ENCODE measurements at places on chromosomes 2 and 18.
A peak's percentile ranks its signal among the peaks of the same experiment; 100 is the strongest.

- DNase-seq = no peak
Observed at GRCh38 chr2:128803222-128803621, 484.6 kb upstream of the HS6ST1 start.

GRCh38 chr2:85516653-85517389 lies 22.1 kb upstream of the MAT2A start:
- no peak for DNase-seq

DNA sequence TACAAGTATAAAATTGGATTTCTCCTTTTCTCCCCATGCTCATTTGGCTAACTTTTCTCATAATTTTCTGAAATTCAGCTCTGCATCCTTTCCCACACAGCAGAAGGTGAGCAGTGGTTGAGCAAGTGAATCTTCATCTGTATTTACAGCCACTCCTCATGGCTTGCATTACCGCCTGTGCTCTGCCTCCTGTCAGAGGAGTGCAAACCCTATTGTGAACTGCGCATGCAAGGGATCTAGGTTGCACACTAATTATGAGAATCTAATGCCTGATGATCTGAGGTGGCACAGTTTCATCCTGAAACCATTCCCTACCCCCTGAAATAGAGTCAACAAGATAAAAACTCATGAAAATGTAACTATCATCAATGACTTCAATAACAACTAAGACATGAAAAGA lies 20.0 kb downstream of the ME2 start:
- no peak for DNase-seq

GRCh38 chr2:2698182-2699120 lies 367.4 kb upstream of the MYT1L start:
- peak; percentile 26 for DNase-seq

GRCh38 chr2:139825726-139826125 lies 1045.5 kb upstream of the NXPH2 start:
- DNase-seq = no peak

GRCh38 chr2:186962085-186962747 lies 113.2 kb upstream of the ZSWIM2 start:
- DNase-seq = no peak

GRCh38 chr18:70973626-70974025 lies 684.8 kb downstream of the SOCS6 start:
- no peak for DNase-seq

- DNase-seq = no peak
Observed at GRCh38 chr2:129929321-129930290, 49.9 kb upstream of the RAB6C start.

GRCh38 chr18:80228051-80228848 lies 19.1 kb downstream of the PARD6G start:
- no peak for DNase-seq

- peak; percentile 33 for DNase-seq
Observed at GRCh38 chr2:230226051-230226551, 565 bp downstream of the SP140 start.

DNA sequence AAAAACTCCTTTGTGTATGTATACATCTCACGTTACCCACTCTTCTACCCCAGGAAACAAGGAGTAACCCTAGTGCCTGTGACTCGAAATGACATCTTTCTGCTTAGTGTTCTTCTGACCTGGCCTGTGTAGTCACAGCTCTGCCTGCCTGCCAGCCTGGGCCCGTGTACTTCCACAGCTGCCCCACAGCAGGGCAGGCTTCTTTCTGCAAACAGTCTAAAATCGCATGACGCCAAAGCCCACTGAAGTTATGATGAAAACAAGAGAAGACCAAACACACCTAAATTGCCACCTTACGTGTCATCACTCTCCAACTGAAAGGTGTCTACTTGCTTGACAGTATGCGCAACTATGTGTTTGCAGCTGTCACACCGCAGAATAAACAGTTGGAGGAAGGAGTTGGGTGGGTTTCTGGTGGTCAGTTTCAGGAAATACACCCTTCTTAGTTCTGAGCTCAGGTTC lies 1.5 kb downstream of the GAREM1 start:
- DNase-seq = peak; percentile 19
